ENCODE measurements at places on chromosomes 12 and 14.
A peak's percentile ranks its signal among the peaks of the same experiment; 100 is the strongest.

- DNase-seq = no peak
These were observed 42.6 kb downstream of the TRAF3 start for GRCh38 chr14:102819747-102820330.

DNA sequence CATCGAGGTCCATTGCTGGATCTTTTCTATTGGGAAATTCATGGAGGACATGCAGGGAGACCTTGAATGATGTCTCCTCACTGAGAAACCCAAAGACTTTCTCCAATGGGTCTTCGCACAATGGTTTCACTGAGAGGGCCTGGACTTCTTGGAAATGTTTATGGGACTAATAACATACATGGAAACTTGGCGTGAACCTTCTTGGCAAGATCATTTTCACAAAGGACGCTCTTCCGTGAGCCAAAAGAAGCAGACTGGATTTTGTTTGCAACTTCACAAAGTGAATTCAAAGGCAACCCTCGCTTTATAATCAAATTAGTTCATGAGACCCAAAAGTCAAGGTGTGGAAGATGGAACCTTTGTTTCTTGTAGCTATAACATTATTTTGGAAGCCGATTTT is 154.4 kb downstream of the TMEM132C start:
- no peak for DNase-seq

- DNase-seq = peak; percentile 11
These were observed 11.9 kb downstream of the TMTC3 start for GRCh38 chr12:88153959-88154358.

- peak; percentile 57 for DNase-seq
These were observed 432.2 kb upstream of the ATXN7L3B start for GRCh38 chr12:74105434-74105833.

- no peak for DNase-seq
These were observed 586 bp downstream of the TTC6 start for GRCh38 chr14:37595809-37596621.

DNA sequence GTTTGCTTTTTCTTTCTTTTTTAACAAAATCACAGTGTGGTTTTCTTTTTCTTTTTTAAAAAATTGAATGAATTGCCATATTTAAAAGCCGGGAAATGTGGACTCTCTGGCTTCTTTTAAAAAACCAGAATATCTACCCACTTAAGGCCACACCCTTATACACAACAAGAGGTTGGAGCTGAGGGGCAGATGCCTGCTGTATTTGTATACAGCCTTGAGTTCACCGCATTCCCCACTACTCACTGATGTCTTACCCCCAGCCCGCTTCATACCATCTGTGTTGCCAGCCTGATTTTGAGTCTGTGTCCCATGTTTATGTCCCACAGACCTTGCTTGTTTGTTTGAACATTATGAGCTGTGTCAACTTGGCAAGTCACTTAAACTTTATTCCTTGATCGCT is 14.3 kb downstream of the JDP2 start:
- DNase-seq = no peak

- DNase-seq = no peak
These were observed 130.0 kb downstream of the SLC15A4 start for GRCh38 chr12:128693771-128694170.

GRCh38 chr12:120761519-120761934 is 35.9 kb downstream of the ACADS start:
- DNase-seq = no peak

- DNase-seq = no peak
These were observed 224.7 kb downstream of the ITPR2 start for GRCh38 chr12:26608273-26608672.

DNA sequence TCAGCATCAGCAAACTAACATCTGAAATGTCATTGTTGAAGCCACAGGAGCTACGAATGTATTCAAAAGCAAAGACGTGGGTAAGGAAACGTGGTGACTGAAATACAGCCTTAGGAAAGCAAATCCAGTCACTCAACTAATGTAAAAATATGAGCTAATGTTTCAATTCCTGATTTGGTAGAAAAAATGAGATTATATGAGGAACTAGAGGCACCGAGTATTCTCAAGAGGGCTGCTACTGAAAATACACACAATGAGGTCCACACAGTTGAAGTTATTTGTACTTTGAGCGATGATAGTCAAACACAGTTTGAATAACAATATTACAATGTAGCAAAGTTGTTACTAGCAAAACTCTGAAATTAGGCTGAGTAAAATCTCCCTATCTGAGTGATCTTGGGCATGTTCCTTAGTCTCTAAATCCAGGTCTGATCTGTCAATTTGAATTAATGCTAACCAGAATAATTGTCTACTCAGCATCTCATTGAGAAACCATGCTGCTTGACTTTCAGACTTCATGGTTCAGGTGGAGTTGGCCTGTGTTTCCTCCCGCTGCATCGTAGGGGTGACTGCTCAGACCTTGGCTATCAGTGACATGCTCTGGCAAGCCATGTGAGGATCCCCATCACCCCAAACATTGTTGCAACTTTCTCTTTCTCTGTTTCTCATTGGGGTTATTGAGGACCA is 467.1 kb upstream of the SOX5 start:
- DNase-seq = no peak

- DNase-seq = no peak
These were observed 921.8 kb downstream of the BCL11B start for GRCh38 chr14:98350213-98350612.

GRCh38 chr14:89371585-89372511 is 45.2 kb downstream of the FOXN3 start:
- no peak for DNase-seq

DNA sequence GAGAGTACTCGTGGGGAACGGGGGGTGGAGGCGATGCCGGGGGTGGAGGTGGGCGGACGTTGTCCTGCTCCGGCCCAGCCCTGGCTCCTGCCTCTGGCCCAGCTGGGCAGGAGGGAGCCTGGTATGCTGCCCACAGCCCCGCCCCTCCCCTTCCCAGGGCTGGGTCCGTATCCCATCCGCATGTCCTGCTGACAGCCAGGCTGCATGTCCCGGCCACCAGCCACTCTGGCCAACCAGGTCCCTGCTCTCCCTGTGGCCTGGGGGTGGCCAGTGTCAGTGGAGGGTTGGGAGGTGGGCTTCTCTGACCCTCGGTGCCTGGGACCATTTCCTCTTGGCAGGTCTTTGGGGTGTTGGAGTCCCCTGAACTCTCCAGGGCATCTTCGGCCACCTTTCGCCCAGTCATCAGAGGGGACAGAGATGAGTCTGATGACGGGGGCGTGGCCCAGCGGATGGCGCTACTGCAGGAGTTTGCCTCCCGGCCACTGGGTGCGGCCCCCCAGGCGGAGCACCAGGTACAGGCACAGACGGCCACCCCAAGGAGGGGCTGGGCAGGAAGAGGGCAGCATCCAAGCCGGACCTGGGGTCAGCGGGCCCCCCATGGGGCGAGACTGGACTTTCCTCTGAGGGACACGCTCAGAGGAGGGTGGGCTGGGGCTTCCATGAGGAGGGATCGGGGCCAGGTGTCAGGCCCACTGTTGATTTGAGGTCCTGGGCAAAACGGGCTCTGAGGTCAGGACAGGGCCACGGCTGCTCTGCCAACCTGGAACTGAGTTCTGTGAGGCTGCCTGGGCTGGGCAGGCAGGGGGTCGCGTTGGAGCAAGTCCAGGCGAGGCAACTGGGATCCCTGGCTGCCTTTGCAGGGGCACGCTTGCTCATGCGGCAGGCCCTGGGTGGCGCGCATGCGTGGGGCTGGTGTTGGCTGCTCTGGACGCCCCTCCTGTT is 20.2 kb downstream of the CEP170B start:
- DNase-seq = no peak

DNA sequence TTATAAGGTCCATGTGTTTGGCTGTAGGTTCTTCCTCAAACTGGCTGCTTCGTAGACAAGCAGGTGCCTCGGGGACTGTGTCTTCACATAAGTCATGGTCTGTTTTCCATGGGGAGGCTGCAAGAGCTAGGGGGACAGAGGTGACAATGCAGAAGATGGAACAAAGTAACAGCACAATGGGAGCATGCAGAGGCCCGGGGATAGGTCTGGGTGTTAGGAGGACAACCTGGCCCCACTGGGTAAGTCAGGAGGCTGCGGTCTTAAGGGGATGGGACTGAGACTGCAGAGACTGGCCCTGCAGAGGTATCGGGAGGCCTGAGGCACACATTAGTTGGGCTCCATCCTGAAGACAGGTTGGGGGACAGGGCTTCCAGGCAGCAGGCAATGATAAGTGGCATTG is 88.9 kb downstream of the NTF3 start:
- no peak for DNase-seq

DNA sequence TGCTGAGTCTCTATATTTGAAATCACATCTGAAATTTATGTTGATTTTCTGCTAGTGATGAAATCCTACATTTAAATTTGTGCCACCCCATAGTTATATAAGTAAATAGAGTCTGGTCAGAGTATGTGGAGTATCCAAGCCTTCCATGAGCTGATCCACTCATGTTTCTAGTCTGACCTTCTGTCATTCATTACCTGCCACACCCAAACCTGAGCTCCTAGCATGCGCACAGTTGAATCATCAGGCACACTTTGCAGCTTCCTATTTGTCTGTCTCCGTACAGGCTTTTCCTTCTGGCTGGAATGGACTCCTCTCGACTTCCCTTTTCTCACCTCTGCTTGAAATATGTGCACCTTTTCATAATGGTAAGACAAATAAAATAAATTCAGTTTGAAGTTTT is 45.3 kb upstream of the LRIG3 start:
- no peak for DNase-seq

- DNase-seq = no peak
These were observed 19.6 kb upstream of the PPP1R13B start for GRCh38 chr14:103867020-103867419.

GRCh38 chr12:68292151-68292943 is 38.9 kb upstream of the IL22 start:
- no peak for DNase-seq

GRCh38 chr14:39446131-39446744 is 14.0 kb upstream of the FBXO33 start:
- DNase-seq = no peak

DNA sequence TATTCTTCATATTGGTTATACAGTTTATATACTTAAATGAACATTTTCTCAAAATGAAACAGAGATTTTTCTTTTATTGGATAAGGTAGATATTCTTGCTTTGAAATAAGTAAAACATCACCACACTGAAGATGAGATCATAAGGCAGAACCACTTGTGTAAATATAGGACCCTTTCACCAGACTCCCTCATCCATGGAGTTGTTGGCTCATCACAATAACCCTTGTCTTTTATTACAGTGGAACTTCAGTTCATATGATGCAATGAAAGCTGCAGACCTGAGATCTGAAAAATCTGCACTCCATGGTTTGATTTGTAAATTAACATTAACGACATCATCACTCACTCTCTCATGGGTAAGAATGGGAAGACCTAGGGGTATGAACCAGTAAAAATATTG is 51.9 kb upstream of the DBX2 start:
- DNase-seq = no peak

DNA sequence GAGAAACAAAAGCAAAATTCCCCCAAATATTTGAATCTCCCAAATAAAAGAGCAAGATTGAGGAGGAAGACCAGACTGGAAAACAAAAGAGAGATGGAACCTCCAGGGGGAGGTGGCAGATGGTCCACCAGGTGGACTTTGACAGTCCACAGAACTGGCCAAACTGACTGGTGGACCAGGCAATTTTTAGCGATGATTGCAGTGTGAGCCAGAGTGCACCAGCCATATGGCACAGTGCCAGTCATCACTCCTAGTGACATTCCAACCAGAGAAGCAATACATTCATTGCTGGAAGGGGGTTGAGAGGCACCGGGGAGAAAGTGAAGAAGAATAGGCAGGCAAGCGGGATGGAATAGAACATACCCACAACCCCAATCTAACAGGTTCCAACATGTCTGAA is 182.9 kb downstream of the EXOC5 start:
- DNase-seq = no peak

DNA sequence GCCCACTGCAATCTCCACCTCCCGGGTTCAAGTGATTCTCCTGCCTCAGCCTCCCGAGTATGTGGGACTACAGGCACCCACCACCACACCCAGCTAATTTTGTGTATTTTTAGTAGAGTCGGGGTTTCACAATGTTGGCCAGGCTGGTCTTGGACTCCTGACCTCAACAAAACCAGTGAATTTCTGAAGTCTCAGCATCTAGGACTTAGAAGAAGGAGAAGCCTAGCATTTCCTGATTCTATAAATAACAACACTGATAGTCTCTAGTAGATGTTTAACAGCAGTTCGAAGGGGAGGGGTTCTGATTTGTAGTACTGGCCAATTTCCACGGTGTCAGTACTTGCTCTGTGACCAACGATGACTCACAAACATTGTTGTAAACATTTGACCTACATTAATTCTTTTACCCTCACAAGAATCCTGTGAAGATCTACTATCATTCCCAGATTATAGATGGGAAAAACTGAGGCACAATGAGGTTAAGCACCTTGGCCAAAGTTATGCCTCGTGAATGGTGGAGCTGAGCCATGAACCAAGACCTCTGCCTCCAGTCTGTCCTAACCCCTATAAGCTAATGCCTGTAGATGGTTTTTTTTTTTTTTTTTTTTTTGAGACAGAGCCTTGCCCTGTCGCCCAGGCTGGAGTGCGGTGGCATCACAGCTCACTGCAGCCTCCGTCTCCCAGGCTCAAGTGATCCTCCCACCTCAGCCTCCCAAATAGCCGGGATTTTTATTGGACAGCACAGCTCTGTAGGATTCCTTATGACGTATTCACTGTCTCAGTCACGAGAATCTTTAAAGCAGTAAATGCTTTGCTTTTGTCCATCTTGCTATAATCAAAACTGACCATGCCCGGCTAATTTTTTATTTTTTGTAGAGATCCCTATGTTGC is 5.2 kb downstream of the P2RX4 start:
- peak; percentile 73 for DNase-seq

GRCh38 chr12:132218527-132218875 is 74.2 kb downstream of the NOC4L start:
- no peak for DNase-seq

GRCh38 chr14:69376439-69376838 is 21.7 kb downstream of the ERH start:
- DNase-seq = peak; percentile 17

- peak; percentile 56 for DNase-seq
These were observed 1.1 kb downstream of the YY1 start for GRCh38 chr14:100239840-100240667.

DNA sequence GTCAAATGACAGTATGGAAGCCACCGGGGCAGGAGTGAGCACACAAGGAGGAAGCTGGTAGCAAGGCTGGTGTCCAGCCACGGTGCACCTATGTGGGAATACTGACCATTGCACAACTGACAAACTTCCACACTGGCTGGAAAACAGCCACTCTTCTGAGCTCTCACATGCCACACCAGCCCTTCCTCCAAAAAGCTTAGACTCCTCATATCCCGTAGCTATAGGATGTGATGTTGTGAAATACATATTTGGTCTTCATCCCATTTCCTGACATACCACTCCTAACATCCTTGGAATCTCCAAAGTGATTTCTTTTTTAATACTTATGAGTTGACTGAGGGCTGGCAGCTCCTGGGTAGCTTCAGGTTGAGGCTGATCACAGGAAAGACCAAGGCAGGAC is 103.6 kb downstream of the NTF3 start:
- no peak for DNase-seq

GRCh38 chr14:61438497-61438859 is 117.1 kb downstream of the PRKCH start:
- DNase-seq = peak; percentile 66

- peak; percentile 93 for DNase-seq
These were observed 413.0 kb downstream of the PCNX1 start for GRCh38 chr14:71320107-71320733.
